ENCODE measurements at places on chromosomes 11 and 22.
A peak's percentile ranks its signal among the peaks of the same experiment; 100 is the strongest.

GRCh38 chr11:8639655-8640054 lies 42.8 kb downstream of the TRIM66 start:
- no peak for DNase-seq

DNA sequence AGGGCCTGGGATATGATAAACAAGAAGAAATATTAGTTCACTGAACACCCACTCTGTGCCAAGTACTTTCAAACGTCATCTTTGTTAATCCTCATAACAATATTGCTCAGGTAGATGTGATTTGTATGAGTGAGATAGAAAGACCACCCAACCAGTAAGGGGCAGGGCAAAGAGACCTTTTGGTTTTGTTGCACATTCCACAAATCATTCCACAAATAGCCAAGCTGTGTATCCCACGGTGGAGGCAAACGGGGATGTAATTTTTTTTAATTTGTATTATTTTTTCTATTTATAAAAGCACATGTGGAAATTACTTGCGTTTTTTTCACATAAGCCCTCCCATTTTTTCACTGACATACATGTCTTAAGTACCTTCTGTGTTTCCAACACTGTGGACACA lies 29.0 kb downstream of the LAYN start:
- DNase-seq = no peak

DNA sequence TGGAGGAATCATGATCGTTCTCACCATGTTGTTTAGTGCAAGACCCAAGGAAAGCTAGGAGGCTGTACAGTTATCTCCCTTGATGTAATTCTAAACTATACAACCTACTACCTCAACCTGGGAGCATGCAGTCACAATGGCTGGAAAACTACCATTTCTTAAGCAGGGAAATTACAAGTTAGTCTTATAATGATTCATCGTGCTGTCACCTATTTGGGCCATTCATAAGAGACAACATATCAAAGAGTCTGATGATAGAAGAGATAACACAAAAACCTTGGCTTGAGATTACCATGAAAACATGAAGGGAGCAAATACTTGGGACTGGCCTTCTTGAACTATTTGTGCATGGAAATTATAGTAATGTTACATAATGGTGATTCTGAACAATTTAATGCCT lies 30.5 kb upstream of the BLID start:
- no peak for DNase-seq

GRCh38 chr11:68749229-68750123 lies 1.8 kb downstream of the TESMIN start:
- DNase-seq = no peak

DNA sequence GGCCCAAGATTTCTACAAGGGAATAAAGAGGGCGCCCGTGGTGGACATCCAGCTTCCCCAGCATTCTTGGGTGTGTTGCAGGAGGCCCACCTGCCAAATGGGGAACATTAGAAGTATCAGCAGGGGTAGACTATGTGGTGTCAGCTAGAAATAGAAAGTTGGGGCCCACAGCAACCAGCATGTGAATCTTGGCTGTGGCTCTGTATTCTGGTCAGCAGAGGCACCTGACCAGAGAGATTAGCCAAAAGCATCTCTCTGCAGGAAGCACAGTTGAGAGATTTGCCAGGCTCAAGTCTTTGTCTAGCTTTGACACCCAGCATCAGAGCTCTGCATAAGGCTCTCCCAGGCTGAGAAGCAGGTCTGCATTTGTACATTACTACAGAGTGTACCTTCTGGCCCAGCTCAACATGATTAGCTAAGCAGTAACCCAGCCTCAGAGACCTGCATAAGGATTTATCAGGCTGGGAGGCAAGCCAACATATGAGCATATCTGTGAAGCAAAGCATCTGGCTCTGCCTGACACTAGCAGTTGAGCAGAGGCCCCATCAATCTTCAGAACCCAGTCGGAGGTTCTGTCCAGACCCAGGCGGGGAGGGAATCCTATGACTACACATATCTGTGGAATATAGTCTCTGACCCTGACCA lies 79.9 kb downstream of the MS4A13 start:
- DNase-seq = no peak

DNA sequence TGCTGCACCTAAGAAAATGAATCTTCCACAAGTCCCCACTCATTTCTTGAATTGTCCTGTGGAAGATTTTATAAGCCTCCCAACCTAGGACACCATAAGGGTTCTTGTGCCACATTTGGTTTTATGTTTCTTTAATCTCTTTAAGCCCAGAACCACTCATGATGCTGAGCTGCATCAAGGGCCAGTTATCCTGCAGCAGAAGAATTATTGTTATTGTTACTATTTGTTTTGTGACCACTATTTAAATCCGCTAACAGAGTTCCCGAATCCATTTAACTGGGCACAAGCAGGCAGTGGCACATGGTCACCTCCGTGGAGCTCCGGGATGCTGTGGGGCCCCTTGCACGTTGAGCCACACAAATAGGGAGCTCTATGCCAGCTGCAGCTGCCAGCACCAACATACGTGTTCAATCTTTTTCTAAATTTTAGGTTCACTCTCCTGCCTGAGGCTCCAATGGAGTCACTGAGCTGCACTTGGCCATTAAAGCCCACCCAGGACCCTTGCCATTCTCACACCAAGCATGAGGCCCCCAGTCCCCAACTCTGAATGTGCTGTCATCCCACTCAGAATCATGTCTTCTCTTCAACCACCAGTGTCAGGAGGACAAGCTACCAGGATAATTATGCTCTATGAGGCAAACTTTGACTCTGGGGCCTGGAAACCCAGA lies 60.6 kb downstream of the DGCR2 start:
- no peak for DNase-seq

DNA sequence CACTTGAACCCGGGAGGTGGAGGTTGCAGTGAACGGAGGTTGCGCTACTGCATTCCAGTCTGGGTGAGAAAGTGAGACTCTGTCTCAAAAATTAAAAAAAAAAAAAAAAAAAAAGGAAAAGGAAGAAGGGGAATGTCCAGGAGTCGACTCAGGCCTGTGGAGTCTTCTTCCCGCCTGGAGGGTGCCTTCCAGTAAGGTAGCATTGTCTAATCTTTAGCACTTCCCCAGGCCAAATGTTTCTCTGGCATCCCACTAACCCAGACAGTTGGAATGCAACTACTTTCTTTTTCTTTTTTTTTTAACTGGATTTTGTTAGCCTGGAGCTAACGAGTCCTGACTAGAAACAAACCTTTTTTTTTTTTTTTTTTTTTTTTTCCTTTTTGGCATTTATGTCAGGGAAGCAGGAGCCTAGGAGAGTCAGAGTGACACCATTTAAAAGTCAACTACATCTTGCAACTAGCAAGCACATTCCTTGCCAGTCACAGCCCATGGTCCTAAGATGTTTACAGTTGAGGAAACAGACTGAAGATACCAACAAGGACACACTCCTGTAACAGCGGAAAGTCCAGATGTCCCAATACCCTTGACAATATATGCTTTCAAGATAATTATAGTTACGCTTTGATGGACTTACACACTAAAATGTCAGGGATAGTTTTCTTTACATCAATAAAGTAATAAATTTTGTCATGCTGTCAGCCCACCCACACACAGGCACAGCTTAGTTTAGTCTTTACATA lies 10.6 kb downstream of the PLET1 start:
- DNase-seq = peak; percentile 26

- DNase-seq = no peak
Observed at GRCh38 chr22:19841641-19842392, 12.9 kb downstream of the GNB1L start.

GRCh38 chr11:47488674-47489394 lies 39.9 kb upstream of the RAPSN start:
- no peak for DNase-seq

DNA sequence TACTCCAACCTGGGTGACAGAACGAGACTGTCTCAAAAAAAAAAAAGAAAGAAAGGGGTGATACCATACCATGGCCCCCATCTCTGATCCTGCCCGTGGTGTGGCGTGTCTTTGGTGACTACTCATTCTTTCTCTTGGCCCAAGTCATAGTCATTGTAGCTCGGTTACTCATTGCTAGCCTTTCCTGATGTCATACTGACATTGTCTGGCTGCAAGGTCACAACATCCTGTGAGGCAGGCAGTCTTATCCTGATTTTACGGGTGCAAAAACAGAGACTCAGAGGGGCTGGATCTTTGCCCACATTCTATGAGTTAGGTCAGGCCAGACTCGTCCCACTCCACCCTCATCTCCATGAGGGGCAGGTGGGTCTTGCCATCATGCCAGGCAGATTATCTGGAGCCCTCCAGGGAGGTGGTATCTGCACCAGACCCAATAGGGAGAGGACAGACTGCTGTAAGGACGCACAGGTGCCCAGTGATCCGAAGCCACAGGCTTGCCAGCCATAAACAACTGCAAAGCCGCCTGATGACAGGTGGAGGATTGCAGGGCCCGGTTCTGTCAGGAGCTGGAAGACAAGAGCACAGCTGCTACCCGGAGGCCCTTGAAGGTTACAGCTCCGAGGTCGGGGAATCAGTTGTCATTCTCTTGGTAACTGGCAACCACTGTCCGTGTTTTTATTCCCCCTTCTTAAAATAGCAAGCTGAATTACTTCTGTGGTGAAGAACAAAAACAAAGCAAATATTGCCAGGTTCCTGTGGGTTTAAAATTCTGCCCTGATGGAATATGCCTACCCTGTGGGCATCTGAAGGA lies 13.8 kb downstream of the TOM1 start:
- DNase-seq = peak; percentile 82
